Stimulated activated CD4-positive, alpha-beta T cell treated with anti-CD3 and anti-CD28 coated beads, Interleukin-1b, Interleukin-23, amount 100 ng/mL, for 24 hours (primary cell): ENCODE measurements at places on chromosomes 4 and X.

DNA sequence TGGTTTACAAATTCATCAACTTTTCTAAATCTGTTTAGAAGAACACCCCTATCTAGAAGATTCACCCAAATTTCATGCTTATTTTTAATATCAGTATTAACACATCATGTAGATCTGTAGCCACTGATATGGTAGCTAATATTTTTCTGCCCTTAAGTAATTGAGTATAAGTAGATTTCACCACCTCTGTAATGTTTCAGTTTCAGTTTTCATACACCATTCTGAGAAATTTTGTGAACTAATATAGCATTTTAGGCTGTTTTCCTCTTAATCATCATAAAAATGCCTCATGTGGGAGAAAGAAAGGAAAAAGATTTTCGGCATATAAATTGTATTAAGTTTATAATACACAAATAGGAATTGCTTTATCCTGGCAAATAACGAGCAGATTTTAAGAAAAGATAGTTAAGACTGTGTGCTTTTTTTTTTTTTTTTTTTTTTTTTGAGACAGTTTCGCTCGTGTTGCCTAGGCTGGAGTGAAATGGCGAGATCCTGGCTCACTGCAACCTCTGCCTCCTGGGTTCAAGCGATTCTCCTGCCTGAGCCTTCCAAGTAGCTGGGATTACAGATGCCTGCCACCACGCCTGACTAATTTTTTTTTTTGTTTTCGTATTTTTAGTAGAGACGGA is 21.4 kb upstream of the RBPJ start:
- no peak for DNase-seq

DNA sequence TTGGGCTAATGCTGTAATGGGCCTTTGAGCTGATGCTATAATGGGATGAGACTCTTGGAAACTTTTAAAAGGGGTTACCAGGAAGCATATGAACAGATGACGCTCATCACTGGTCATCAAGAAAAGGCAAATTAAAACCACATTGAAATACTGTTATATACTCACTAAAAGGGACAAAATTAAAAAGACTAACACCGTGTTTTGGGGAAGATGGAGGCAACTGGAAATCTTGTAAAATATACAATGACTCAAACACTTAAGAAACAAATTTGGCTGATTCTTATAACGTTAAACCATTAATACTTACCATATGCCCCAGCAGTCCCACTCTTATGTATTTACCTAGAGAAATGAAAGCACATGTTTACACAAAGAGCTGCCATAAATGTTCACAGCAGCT is 207.2 kb upstream of the GPRIN3 start:
- DNase-seq: no peak

- no peak for DNase-seq
Measured at GRCh38 chr4:33060674-33061542, 2340.7 kb downstream of the PCDH7 start.

DNA sequence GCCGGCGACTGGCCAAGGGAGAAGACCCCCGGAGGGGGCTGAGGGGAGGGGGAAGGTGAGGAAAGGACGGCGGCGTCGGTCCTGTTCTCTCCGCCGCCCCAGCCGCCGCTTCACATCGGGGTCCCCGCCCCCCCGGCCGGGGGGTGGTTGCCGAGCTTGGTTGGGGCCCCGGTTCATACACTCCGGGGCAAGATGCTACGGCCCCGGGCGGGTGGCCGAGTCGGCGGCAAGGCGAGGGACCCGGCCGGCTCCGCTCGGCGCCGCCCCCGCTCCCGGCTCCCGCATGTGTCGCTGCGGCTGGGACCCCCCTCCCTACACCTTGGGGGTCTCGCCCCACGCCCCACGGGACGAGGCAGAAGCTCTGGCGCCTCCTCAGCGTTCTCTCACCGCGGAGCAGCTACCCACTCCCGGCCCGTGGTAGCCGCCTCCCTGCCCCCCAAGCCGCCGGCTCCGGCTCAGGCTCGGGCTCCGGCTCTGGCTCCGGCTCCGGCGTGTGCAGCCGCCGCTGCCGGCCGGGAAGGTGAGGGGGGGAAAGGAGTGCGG is 461 bp downstream of the FBXW7 start:
- no peak for DNase-seq

DNA sequence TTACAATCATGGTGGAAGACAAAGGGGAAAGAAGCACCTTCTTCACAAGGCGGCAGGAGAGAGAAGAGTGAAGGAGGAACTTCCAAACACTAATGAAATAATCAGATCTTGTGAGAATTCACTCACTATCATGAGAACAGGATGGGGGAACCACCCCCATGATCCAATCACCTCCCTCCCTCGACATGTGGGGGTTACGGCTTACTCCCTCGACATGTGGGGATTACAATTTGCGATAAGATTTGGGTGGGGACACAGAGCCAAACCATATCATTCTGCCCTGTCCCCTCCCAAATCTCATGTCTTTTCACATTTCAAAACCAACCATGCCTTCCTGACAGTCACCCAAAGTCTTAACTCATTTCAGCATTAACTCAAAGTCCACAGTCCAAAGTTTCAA is 88.7 kb upstream of the PGRMC2 start:
- no peak for DNase-seq

DNA sequence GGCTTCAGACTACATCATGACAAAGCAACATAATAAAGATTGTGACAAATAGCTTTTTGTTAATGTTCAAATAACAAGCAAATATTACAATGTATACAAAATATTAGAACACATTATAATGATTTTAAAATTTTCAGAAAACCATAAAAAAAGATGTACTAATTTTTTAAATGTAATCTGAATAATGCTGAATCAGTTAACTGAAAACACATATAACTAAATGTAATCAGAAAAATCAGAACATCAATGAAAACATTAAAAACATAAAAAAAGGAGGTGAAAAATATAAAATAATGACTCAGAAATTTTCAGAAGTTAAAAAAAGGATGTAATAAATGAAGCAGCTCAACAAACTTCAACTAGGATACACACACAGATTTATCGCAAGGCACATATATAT is 53.5 kb downstream of the ZNF721 start:
- DNase-seq: no peak

DNA sequence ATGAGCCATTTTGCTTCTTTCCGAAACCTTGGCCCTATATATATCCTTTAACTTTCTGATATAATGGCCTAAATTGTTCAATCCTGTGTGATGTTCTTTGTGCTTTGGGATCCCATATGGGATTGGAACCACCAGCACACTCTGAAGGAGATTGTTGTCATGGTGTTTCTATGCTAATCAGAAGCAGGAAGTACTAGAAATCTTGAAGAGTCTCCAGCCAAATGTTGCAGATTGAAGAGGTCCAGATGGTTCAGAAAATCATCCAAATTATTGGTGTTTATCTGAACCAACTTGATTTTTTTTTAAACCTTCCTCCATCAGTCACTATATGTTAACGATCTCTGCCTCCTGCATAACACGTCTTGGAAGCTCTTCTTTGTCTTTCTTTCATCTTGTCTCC is 72.8 kb downstream of the KIT start:
- no peak for DNase-seq
